HEK293T (cell line): ENCODE measurements at places on chromosomes 3 and 15.

DNA sequence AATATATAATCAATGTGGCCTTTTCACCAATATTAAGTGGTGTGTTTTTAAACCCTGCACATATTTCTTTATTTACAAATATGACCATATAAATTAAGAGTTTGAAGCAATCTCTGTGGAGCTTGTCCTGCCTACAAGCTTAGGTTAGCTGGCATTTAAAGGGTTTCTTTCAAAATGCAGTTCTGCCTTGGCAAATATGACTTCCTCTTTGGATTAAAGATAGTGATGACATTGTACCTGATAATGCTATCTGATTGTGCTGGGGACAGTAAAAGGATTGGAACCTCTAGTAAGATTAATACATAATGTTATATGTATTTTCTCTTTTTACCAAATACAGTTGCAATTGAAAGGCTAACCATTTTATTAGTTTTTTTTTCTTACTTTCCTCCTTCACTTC lies 249.1 kb downstream of the OTOL1 start:
- DNase-seq: no peak

DNA sequence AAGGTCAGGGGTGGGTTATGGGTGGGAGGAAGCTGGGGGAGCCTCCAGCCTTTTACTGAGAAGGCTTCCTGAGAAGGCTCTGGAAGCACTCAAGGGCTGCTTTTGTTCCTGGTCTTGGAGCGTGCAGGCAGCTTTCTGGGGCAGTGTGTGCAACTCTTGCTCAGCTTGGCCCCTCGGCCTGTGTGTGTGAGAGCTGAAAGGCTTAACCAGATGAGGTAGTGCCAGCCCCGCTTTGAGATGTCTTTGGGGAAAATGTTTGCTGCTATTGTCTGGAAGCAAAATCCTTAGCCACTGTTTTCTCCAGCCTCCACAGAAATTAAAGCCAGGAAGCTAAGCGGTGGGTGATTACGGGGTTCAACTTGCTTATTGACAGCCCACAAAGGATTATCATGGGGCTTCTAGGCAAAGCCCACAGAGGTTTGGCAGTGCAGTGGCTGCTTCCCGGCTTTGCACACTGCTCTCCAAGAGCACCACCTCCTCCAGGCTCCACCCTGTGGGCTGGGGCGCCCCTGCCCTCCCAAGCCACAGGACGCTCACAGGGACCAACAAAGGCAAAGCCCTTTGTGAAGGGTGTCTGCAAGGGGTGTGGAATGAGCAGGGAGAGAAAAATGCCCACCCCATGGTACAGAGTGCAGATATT lies 121.7 kb upstream of the TLE3 start:
- no peak for DNase-seq

DNA sequence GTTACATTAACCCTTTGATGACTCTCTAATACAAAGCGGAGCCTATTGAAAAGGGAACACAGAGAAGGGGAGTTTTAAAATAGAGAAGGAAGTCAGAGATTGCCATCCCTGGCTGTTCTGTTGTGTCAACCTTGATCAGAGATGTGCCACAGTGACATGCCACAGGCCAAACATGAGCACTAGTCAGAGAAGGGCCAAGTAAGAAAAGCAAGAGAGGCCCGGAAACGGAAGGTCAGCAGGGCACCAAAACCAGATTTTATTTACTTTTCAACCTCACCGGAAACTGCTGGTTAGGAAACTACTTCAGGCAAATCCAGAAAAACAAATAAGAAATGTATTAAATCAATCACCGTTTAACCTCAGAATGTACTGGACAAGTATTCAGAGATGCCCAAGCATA lies 171.8 kb downstream of the ALCAM start:
- DNase-seq: no peak

DNA sequence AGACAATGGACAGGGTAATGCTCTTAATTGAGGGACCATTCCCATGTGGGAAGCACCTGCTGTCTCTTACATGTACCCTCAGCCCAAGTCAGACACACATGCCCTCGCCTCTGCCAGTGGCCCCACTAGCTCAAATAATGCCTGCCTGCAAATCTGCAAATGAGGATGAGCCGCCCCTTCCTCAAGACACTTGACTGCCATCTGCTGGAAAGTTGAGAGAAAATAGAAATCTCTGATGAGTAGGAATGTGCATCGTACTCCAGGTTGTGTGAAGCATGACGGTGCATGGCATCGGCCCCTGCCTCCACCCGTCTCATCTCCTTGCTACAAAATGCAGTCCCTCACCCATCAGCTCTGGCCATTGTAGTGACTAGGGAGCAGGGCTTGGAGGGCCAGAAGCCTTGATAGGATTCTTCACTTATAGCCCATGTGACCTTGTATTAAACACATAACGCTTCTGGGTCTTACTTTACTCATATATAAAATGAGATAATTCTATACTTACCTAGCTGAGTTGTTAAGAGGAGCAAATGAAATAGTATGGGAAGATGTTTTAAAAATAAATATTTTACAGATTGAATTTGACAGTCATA lies 6.3 kb upstream of the SCN5A start:
- peak; percentile 57 for DNase-seq

DNA sequence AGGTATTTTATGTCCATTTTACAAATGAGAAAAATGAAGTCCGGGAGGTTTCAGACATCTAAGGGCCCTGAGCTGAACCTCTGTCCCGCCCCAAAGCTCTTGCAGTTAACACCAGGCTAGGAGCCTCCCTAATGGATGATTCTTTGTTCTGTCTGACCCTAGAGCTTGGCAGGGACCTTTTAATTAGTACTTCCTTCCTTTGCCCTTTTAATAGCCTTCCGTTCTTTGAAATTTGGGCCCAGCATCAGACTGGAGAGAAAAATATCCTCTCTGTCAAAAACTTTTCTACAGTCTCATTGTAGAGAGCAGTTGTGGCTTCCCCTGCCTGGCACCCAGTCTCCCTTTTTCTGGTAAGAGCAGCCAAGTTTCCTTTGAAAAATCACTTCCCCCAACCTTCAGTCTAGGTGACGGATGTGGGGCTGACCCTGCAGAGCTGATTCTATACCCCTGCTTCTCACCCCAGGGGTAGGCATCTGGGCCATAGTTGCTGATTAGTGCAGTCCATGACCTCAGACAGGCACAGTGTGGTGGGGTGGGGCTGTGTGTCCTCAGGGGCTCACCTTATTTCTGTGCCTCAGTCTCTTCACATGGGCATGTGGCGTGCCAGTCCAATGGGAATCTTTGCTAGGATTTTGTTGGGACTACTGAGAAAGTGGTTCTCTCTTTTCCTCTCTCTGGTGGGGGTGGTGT lies 220.4 kb downstream of the ADAMTS9 start:
- DNase-seq: no peak

DNA sequence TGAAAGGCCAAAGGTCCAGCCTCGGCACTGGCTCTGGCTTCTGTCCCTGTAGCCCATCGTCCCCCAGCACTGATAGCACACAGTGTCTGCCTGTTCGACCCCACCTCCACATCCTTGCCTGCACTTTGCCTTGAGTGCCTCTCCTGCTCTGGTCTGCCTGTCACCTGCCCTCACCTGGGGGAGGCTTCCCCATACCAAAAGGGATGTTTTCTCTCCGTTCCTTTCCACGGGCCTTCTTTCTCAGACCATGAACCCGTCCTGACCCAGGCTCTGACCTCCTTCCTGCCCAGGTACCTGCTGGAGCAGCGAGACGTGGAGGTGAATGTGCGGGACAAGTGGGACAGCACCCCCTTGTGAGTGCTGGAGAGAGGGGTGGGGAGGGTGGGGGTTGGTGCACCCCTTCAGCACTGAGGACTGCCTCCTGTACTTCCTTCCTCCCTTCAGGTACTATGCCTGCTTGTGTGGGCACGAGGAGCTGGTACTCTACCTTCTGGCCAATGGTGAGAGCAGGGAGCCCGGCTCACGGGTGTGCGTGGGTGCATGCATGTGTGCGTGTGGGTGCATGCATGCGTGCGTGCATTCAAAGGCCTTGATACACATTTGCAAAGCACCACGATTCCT lies 1.5 kb downstream of the ABTB1 start:
- DNase-seq: no peak

DNA sequence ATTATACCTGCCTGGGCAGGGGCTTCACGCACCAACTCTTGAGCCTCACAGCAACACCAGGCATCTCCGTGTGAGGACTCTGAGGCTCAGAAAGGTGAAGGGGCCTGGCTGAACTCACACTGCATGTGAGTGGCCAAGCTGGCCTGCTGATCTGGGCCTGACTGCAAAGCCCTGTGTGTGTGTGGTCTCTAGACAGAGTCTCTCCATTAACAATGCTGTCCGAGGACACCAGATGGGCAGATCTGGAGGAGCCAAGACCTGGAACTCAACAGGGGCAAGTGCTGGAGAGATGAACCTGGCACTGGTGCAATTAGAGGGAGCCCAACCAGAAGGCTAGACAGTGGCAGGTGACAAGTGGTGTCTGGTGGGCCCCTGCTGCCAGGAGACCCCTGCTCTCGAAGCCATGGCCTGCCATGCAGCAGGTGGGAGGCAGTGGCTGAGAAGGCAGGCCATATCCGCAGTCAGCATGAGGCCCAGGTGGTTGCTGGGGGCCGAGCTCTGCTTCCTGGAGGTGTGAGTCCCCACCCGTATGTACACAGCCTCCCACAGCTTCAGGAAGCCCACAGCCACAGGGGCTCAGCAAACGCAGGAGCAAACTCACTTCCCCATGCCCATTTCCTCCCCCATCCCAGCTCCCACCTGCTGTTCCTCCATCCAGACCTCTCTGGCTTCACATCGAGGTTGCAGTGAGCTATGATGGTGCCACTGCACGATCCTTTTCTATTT lies 39.0 kb downstream of the CYP11A1 start:
- DNase-seq: no peak

- no peak for DNase-seq
Observed at GRCh38 chr3:175478301-175478700, 619.2 kb downstream of the NAALADL2 start.

GRCh38 chr15:26119322-26119721 lies 256.2 kb upstream of the ATP10A start:
- DNase-seq: no peak
